Cardiac septum (tissue), 1 donor: ENCODE measurements at places on chromosomes 16 and 17. TPM values are rescaled to one million over a fixed set of nuclear protein-coding genes. Genes with fewer than 3 reads are reported as not detected.
A peak's percentile ranks its signal among the peaks of the same experiment; 100 is the strongest.

The WNT3 gene
- 0.89 TPM for total RNA-seq

The SEZ6 gene
- not detected for total RNA-seq

The SLC16A13 gene
- 0.48 TPM for total RNA-seq

The LRRC3C gene
- not detected for total RNA-seq

The CLDN7 gene
- total RNA-seq = 0.75 TPM

The IRX3 gene
- total RNA-seq = 70.2 TPM

- DNase-seq = no peak
Observed at GRCh38 chr16:89034971-89035668, 58.1 kb upstream of the CBFA2T3 start.

DNA sequence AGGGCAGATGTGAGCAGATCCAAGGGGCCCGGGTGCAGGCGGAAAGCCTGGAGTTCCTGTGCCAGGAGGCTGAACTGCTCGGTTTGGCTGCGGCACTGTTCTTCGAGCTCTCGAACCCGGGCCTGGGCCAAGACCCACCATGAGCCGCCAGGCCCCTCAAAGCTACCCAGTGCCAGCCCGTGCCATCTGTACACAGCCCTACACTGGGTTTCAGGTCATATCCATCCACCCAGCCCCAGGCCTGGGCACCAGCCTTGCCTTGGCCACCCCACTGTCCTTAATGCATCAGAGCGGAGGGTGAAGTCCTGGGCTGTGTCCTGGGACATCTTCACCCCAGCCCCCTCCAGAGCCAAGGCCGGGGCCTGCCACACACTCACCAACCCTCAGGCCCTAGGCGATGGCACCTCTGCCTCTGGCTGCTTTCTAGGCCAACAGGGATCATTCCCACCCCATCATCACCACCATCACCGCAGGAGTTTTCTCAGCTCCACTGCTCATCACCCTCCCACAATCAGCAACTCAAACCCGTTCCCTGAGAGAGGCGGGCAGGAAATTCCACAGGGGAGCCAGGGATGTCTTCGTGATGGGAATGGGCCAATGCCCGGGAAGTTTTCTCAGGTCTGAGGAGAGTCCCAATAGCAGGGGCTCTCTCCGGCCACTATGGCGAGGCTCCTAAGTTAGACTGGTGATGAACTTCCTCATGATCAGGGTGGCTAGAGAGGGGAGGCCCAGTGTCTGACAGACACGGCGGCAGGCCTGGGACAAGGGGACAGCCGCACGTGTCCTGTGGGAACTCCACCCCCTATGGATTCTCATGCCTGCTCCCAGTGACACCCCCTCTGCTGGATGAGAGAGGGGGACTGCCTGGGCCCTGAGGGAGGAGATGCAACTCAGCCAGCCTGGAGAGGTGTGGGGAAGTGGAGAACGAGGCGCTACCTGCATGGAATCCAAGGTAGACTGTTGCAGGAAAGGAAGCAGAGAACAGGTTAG is 9.1 kb downstream of the TSPOAP1 start:
- peak; percentile 69 for DNase-seq

GRCh38 chr17:1192911-1193699 is 13.3 kb upstream of the ABR start:
- DNase-seq = no peak

- no peak for DNase-seq
Observed at GRCh38 chr17:2053380-2054261, 1.3 kb upstream of the HIC1 start.

GRCh38 chr17:34511931-34512330 is 67.5 kb upstream of the TMEM132E start:
- DNase-seq = no peak

- no peak for DNase-seq
Observed at GRCh38 chr17:81556175-81556691, 4.1 kb upstream of the FAAP100 start.

DNA sequence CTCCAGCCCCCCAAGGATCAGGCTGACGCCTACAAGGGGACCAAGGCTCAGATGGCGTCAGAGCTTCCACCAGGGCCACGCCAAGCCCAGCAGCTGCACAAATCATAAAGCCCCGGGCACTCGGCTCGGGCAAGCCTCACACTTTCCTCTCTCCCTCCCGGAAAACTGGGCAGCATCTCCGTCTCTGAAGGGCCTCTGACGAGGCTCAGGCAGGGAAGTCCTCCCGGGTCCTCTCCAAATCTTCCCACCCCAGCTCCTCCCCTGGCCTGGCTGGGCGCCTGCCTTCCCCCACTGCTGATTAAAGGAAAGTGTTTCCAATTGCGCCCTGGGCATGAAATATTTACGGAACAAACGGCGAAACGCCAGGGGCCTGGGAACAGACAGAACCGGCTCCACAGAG is 38.5 kb downstream of the PIEZO1 start:
- no peak for DNase-seq

DNA sequence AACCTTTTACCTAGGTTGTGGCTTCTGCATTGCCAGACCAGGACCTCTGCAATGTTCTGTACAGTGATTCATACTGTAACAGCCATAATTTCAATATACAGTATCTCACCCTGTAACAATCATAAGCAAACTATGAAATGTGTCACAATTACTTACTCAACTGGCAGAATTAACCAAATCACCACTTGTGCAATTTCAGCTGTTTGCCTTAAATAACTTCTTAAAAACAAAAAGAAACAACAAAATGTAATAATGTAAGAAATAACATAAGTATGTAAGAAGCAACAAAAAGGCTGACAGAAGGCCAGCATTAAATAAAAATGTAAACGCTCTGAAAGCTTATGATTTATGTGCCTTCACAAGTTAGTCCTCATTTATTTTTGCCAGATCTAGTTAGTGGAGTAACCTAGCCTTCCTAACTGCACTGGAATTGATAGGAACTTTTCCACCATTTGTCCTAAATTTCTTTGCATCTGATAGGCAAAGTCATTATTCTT is 96.9 kb downstream of the SKAP1 start:
- no peak for DNase-seq

GRCh38 chr17:61007980-61008379 is 330.3 kb downstream of the BCAS3 start:
- no peak for DNase-seq

- no peak for DNase-seq
Observed at GRCh38 chr17:28169621-28170349, 127.3 kb downstream of the NLK start.

DNA sequence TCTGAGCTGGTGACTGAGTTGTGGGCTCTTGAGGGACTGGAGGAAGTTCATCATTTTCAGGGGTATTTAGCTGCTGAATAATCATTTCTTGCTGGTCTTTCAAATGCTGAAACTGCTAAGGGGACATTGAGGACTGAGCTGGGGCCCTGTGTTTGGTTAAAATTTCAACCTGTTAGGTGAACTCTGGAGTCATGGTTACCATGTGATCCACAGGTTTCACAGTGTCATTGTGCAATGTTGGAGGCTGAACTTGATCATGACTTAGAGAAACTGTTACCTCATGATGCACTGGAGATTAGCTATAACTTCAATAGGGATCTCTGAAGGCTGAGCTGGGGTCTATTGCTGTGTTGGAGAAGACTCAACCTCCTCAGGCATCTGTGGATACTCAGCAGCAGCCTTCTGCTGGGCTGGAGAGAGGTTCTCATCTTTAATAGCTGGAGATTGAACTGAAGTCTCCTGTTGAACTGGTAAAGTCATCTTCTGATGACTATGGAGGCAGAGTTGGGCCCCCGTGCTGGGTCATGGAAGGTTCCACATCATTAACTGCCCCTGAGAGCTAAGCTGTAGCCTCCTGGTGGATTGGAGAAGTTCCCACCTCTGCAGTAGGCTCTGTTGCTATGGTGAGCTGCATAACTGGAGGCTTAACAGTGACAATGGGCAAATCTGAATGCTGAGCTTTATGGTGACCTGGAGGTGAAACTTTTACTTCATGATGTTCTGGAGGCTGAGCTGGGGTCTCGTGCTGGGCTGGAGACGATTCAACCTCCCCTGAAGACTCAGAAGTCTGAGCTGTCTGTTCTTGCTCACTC is 15.2 kb downstream of the RDM1 start:
- no peak for DNase-seq

GRCh38 chr17:5127910-5128309 is 12.1 kb downstream of the USP6 start:
- no peak for DNase-seq

DNA sequence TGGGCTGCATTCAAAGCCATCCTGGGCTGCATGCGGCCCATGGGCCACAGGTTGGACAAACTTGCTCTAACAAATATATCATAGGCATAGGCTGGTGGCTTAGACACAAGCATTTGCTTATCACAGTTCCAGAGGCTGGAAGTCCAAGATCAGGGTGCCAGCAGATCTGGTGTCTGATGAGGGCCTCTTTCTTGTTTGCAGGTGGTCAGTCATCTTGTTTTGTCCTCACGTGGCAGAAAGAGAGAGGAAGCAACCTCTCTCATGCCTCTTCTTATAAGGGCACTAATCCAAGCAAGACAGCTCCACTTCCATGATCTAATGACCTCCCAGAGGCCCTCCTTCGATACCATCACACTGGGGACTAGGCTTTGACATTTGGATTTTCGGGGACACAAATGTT is 238.7 kb upstream of the TNRC6C start:
- DNase-seq = no peak

GRCh38 chr16:47644661-47645060 is 183.5 kb downstream of the PHKB start:
- no peak for DNase-seq

GRCh38 chr17:75352079-75352569 is 53.4 kb downstream of the GRB2 start:
- DNase-seq = no peak
